ENCODE measurements at places on chromosomes 16 and 17.

DNA sequence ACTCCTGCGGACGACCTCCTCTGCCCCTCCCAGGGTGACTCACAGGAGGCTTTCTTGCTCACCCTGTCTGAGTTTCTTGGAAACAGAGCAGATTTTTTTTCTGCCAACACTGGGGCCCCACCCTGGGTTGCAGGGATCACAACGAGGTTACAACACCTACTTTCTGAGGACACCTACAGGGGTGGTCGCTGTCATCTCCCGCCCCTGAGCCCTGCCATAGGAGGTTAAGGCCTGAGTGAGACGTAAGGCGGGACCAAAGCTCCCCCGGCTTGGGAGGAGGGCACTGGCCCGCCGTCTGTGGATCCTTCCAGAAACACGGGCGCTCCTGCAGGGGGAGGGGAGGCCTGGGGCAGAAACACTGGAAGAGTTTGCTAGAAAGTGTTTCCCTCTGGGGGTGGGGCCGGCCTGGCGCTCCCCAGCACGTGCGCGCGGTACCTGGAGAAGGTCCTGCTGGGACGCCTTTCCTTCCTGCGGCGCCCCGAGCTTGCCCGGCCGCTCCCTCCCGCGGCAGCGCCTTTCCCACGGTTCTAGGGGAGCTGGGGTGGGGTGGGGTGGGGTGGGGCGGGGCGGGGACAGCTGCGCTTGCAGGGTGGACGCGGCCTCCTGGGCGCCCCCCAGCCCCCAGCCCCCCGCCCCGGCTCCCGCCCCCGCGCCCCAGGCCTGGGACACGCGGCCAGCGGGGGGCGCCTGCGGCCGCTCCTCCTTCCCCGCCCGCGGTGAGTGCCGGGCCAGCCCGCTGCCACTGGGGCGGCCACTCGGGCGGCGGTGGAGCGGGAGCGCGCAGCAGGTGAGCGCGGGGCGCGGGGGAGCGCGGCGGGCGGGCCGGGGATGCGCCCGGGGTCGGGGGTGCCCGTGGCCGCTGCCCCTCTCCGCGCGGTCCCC lies 20.7 kb upstream of the ADCY7 start:
- DNase-seq: peak; percentile 30

DNA sequence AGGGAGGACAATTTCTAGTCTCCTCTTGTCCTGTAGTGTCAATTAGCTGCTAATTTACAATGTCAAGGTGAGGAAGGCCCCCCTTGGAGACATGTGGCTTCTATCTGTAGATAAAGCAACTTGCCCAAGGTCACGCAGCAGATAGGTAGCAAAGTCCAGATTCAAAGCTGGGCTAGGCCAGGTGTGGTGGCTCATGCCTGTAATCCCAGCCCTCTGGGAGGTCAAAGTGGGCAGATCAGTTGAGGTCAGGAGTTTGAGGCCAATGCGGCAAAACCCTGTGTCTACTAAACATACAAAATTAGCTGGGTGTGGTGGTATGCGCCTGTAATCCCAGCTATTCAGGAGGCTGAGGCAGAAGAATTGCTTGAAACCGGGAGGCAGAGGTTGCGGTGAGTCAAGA lies 11.1 kb downstream of the TRPV3 start:
- no peak for DNase-seq

DNA sequence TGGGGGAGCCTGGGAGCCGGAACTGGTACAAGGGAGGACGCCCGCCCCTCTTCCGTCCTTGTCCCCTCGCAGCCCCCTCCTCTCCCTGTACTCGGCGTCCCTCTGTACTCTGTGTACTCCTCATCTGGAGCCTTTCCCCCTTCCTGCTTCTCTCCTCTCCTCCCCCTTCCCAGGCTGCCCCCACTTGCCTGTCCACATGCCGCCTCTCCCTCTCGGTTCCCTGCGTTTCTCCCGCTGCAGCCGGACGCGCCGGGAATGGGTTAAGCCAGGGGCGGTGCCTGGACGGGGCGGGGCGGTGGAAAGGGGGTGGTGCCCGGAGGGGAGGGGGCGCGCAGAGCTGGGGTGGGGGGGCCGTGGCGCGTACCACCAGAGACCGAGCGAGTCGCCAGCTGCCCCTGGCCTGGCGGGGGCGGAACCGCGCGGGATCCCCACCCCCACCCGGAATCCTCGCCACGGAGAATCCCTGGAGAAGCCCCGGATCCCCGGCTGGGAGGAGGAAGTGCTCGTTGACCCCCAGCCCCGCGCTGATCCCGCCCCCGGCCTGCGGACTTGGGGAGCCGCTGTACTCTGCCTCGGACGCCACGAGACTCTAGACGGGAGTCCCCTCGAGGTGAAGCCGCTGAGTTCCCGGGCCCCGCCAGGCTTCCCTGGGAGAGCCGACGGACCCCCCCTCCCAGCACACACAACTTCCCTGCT lies 22.6 kb downstream of the GJD3 start:
- no peak for DNase-seq

GRCh38 chr17:57853695-57854094 lies 3.9 kb upstream of the MRPS23 start:
- no peak for DNase-seq

- DNase-seq: no peak
These were observed 128.9 kb downstream of the MRM1 start for GRCh38 chr17:36730095-36730808.

GRCh38 chr16:56357765-56358322 lies 67.5 kb downstream of the AMFR start:
- DNase-seq: no peak

GRCh38 chr16:68319185-68319908 lies 8.5 kb downstream of the PRMT7 start:
- no peak for DNase-seq

- no peak for DNase-seq
These were observed 57.9 kb downstream of the AXIN2 start for GRCh38 chr17:65503557-65503956.

DNA sequence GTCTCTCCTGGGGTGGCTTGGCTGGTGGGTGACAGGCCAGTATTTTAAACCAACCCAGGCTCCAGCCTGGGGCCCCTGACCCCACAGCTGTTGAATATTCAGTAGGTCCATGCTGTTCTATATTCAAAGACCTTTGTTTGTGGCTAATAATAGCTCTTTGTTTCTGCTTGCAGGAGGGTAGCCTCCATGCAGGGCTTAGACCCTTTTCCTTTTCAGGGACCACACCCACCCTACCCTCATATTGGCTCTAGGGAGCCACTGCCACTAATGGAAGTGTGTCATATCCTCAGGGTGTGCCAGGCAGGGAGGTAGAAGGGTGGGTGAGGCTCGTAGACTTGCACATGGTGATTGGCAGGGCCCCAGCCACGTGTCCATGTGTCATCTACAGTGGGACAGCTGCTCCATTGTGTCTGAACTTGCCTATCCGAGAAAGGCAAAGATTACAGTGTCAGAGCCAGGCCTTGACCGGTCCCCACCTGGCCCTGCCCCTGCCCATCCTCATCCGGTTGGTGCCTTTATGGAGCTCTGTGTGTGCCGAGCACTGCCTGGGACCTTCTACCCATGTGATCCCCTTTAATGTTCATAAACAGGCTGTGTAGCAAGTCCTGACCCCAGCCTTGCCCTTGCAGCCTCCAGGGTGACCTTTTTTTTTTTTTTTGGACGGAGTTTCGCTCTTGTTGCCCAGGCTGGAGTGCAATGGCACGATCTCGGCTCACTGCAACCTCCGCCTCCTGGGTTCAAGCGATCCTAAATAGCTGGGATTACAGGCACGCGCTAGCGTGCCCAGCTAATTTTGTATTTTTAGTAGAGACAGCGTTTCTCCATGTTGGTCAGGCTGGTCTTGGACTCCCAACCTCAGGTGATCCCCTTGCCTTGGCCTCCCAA lies 22.1 kb downstream of the TMC7 start:
- no peak for DNase-seq

DNA sequence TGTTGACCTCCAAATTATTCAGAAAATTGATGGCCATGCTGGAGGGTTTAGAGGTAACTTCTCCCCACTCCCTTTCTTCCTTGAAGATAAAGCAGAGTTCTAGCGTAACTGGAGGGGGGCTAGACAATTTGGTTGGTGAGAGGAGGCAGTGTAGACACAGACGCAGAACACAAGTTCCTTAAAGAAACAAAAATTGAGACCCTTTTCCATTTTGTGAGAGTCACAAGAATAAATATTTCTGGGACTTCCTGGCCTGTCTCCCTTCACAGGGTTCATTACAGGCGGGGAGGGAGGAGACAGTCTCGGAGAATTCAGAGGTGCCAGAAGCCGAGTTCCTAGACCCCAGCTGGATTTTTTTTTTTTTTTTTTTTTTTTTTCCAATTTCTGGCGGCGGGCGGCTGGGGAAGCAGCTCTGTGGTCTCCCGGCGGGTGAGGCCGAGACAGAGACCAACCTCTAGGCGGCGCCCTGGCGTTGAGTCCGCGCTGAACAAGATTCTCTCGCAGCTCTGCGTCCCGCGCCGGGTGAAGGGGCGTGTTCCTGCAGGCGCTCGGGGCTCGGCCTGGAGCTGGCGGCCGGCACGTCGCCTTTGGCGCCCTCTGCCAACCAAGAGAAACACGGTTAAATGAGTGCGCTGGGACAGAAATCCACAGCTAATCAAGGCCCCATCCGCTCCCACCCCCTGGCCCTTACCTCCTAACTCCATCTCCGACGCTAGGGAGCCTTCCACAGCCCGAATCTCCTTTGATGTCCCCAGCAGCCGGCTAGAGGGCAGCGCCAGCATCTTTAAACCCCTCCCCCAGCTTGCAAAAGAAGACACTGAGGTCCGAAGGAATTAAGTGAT lies 10.2 kb upstream of the HOXB9 start:
- peak; percentile 32 for DNase-seq

- DNase-seq: no peak
These were observed 3.8 kb upstream of the CRYM start for GRCh38 chr16:21281698-21282389.

DNA sequence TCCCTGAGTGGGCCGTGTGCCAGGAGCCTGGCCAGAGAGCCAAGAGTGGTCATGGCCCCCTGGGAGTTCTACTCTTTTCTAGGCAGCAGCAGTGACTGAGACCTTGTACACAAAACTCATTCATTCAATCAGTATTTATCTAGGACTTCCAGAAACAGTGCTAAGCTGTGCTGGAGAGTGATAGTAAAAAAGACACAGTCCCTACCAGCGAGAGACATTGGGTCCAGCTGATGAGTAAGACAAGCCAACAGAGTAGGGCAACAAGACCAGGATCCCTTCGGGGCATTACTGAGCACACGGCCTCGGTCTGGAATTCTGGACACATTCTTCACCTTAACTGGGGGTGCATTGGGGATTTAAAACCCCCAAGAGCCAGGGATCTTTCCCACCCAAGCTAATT lies 20.2 kb downstream of the CBX4 start:
- DNase-seq: no peak

DNA sequence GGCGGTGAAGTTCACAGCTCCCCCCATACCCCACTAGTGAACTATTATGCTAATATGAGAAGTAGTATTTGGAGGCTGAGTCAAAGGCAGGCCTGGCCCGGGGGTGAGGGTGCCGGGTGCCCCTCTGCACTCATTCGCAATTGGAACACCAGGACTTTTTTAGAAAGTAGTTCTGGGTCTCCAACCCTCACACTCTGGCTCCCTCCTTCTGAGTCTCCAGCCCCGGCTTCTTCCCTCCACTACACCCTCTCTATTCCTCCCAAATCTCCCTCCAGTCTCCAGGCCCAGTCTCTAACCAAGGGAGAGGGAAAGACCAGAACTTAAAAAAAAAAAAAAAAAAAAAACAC lies 11.3 kb upstream of the HOXB2 start:
- DNase-seq: no peak

DNA sequence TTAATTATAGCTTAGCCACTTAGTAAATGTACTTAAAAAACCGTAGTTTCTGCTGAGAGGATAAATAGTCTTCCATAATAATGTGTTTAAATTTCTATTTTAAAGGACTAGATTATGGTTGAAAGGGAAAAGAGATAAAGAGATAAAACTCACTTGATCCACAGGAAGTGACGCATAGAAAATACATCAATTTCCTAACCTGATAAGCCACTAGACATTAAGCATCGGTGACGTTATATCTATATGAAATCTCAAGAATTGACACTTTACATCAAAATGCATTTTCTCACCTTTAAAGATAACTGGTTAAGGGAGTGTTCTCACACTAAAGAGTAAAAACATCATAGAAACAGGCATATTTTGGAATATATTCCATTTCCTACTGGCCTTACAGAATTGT lies 5.8 kb downstream of the FBXO47 start:
- DNase-seq: no peak

- no peak for DNase-seq
These were observed 541 bp downstream of the VKORC1 start for GRCh38 chr16:31094088-31094423.

DNA sequence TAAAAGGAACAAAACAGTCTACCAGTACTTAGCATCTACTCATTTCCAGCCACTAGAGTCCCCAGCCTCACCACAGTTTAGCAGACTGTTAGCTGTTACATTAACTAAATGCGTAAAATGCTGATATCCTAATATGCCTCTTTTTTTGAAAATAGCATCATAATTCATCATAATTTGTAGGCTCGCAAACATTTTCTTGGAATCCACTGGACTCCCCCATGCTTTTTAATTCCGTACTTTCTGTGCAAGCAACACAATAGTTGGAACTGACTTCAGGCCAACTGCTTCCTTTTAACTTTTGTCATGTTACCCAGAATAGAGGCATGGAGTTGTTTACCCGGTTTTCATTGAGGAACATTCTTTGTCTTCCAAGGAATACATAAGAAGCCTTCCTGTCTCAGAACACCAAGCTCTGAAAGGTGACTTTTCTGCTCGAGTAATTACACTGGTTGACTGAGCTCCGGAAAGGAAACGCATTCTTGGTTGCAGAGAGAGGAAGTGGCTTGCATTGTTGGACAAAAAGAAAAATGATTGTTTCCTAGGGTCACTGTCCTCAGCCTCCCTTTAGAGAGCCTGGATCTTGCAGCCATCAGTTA lies 30.9 kb upstream of the SEC14L1 start:
- no peak for DNase-seq

DNA sequence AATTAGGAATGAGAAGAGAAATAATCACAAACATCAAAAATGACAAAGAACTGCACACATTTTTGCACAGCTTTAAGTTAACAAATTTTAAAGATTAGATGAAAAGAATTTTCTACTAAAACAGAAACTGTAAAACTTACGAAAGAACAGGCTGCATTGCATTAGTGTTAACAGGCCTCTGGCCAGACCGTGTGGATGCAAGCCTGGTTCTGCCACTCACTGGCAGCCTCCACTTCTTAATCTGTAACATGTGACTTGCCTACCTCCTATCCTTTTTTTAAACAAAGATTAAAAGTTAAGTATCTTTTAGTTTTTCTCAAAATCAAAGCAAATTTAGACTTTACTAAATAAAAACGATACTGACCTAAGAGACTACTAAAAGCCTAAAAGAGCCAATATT lies 37.5 kb downstream of the CREBBP start:
- DNase-seq: no peak

GRCh38 chr17:2253768-2254406 lies 49.7 kb downstream of the SMG6 start:
- no peak for DNase-seq

DNA sequence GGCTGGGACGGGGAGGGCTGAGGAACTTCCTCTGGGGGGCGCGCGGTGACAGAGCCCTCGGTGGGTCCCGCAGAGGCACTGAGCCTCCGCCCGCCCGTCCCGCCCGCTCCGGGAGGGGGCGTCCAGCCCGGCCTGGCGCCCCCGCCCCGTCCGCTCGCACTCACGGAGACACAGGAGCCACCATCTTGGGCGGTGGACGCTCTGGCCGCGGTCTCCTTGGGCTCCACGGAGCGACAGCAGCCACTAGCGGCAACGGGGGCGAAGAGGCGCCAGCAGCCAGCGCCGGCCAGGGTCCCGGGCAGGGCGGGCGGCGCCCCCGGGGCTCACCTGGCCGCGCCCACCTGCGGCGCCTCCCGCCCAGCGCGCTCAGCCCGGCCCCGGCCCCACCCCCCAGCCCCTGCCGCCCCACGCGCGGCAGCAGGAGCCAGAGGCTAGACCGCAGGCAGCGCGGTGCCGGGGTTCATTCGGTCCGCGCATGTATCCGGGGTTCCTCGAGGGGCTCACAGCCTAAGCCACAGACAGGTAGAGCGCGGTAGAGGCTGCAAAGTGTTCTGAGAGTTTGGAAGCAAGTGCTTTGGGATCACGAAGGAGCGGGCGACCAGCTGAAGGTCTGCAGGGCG lies at the start of gene C17orf113:
TSS of gene C17orf113 (minus strand) at position 209 of the 620 bp plus-strand sequence. CDS start 7,225 bp downstream, outside the sequence.
- peak; percentile 11 for DNase-seq

Data from activated CD4-positive, CD25-positive, alpha-beta regulatory T cell treated with anti-CD3 and anti-CD28 coated beads, Interleukin-2, amount 50 U/mL, for 16 hours (primary cell).